ENCODE measurements at places on chromosomes 1 and 21. TPM values are rescaled to one million over a fixed set of nuclear protein-coding genes. Genes with fewer than 3 reads are reported as not detected.

DNA sequence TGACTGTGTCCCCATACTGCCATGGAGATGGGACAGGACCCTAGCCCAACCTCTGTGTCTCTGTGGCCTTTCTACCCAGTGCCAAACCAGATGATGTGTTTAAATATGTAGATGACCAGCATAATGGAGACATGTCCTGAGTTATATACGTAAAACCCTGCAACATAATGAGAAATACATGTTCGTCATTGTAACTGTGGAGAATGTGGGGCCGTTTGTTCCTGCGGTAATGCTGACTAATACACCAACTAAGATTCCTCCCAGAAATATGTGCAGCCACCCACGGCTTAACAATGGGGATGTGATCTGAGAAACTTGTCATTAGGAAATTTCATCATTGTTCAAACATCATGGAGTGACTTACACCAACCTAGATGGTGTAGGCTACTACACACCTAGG lies 71.7 kb upstream of the SIM2 start:
- DNase-seq = no peak

DNA sequence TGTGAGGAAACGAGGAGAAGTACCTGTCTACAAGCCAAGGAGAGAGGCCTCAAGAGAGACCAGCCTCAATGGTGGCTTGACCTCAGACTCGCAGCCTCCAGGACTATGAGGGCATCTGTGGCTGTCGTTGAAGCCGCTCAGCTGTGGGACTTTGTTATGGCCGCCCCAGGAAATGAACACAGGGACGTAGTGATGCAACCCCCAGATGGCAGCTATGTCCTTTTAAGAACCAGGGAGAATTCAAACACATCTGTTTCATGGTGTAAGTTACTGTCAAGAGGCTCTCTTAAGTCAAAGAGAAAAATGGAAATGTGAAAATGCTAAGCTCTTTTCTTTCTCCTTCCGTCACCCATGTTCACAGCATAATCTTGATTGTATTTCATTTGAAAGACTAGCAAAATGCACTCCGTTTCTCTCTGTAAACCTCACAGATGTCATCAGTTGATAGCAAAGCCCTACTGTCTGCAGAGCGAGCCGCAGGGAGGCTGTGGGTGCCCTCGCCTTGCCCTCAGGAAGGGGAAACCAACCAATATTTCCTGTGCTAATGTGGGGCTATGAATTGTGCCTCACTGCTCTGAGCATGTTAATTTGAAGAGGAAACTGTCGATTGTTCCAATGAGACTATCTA lies 21.3 kb downstream of the UBASH3A start:
- no peak for DNase-seq

- peak; percentile 13 for DNase-seq
These were observed 29.1 kb upstream of the C21orf91 start for GRCh38 chr21:17848228-17848627.

DNA sequence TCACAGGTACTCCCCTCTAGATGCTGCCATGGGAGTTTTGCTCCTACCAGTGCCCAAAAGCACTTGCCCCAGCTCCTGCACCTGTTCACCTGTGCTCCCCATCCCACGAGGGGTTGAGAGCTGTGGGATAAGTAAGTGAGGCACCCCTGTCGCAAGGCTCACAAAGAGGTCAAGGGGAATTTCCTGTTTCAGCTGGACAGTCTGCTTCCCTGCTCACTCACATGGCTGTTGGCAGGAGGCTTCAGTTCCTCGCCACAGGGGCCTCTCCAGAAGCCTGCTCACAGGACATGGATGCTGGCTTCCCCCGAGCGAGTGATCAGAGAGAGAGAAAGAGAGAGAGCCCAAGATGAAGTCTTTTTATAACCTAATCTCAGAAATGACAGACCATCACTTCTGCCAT lies 8.7 kb upstream of the NCMAP start:
- DNase-seq = no peak

Gene S100A1
- total RNA-seq = 0.24 TPM

DNA sequence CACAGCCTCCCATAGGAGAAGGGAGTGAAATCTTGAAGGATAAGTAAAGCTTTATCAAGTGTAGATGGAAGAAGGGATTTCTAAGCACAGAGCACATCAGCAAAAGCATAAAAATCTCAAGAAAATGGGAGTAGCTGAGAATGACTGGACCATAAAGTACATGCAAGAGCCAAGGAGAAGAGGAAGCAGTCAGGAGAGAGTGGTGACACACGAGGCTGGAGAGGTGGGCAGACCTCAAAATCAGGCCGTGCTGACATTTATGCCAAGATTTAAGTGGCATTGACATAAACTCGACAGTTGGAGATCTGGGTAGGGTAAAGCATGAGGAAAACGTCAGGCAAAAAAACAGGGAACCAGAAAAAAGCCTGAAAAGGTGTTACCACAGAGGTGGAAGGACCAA lies 62.3 kb downstream of the GFI1 start:
- DNase-seq = no peak

- DNase-seq = no peak
These were observed 131.9 kb downstream of the CRB1 start for GRCh38 chr1:197399755-197400521.

DNA sequence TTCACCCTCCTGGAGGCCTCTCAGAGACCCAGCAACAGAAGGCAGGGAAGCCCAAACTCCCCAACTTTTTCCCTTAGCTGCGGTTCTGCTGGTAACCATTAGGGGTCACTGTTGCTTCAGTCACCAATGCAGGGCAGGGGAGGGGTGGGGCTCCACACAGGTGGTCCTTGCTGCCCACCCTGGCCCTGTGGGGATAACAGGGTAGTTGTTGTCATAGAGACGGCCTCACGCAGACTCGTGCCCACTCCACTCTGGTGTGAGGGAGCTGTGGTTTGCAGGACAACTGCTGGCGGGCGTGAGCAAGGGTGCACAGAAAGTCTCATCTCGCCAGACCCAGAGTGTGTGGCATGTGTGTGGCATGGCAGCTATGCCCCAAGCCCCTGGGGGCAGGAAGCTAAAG lies 19.9 kb downstream of the INSRR start:
- no peak for DNase-seq

DNA sequence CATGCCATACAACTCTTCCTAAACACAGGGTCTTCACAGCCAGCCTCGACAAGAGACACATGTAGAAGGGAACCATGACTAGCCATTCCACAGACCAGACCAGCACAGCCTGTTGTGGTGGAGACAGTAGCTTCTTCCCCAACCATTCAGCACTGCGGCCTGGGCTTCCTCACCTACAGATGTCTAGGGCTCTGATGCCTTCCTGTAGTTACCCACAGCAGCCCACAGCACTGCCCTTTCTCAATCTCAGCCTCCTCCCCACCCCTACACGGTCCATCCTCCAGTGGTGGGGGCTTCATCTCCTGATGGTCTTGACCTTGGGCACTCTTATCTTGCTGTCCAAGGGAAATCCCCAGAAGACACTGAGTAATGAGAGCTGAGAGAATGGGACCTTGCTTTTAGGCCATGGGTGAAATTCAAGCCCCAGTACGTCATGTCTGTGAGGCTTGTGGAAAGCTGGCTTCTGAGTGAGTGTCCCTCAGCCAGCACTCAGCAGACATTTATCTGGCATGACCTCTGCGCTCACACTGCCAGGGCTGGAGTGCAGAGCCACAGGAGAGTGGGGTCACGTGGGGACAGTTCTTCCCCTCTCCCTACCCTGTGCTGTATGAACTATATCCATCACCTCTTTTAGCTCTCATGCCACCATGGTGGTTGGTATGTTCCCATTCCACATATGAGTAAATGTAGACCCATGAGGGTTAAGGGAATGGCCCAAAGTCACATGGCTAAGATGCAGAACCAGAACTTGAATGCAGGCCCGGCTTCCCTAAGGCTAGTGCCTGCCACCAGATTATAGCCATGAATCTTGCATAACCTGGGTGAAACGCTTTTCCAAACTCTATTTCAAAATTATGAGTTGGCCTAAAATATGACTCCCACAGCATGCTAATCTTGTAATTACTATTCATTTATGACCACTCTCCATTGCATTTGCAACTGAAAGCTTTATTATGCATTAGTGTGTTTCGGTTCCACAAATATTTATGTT lies 104.7 kb downstream of the HIVEP3 start:
- DNase-seq = no peak

DNA sequence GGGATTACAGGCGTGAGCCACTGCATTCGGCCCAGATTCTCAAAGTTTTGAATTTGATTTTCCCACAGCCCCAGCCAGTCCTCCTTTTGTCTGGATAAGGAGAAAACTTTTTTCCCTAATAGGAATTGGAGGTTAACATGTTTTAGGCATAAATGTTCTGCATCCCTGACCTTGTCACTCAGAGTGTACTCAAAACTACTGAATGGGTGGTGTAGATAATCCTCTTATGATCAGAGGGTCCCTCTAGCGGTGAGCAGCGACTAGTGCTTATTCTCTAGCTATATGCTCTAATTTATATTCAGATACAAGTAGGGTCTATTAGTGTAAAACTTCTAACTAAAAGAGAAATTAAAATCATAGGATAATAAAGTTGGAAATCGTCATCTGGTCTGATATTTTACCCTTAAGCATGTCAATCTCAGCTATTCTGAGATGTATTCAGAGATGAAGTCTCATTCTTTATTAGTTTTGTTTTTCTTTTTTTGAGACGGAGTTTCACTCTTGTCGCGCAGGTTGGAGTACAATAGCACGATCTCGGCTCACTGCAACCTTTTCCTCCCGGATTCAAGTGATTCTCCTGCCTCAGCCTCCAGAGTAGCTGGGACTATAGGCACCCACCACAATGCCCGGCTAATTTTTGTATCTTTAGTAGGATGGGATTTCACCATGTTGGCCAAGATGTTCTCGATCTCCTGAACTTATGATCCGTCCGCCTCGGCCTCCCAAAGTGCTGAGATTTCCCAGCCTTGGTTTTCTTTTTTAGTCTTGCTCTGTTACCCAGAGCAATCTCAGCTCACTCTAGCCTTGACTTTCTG lies 2.7 kb upstream of the PSMD4 start:
- DNase-seq = peak; percentile 77

Gene HES2
- 0.24 TPM for total RNA-seq

- no peak for DNase-seq
These were observed 60.3 kb downstream of the TBX19 start for GRCh38 chr1:168340781-168341482.

Gene CELA3A
- total RNA-seq = not detected

Data from umbilical cord (tissue), 2 donors.